Astrocyte of the cerebellum (primary cell): ENCODE measurements at places on chromosomes 1 and 21.

- DNase-seq, result no peak
Measured at GRCh38 chr1:209895709-209896108, 42.3 kb upstream of the SYT14 start.

DNA sequence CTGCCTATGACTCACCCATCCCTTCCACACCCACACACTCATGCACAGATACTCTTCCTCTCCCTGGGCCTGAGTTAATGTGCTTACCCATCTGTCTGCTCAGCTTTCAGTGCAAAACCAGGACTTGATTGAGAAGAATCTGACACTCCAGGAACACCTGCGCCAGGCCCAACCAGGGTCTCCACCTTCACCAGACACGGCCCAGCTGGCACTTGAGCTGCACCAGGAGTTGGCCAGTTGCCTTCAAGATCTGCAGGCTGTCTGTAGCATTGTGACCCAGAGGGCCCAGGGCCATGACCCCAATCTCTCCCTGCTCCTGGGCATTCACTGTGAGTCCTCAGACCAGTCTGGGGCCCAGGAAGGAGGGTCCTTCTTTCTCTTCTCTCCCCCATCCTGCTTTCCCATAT, 3.5 kb upstream of the SH3BGRL3 start:
- DNase-seq, result no peak

GRCh38 chr1:169105434-169106094, 926 bp upstream of the ATP1B1 start:
- no peak for DNase-seq

DNA sequence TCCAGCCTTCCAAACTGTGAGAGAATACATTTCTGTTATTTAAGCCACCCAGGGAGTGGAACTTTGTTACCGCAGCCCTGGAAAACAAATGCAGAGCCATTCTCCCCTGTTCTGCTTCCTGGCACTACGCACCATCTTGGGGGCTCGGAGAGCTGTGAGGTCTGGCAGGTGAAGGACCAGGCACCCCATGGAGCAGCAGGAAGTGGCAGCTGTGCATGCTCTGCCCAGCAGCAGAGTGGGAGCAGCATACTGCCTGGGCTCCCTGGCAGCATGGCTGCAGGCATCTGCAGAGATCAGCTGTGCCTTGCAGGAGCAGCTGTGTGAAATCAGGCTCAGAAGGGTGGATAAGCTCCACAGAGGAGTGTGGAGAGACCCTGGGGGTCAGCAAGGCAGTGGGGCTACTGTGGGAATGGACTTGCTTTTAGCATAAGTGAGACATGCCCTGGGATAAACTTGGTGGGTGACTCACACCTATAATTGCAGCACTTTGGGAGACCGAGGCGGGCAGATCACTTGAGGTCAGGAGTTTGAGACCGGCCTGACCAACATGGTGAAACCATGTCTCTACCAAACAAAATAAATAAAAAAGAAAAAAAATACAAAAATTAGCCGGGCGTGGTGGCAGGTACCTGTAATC, 17.7 kb upstream of the ZSCAN20 start:
- no peak for DNase-seq

GRCh38 chr1:23244256-23244761, 27.0 kb upstream of the HTR1D start:
- no peak for DNase-seq

GRCh38 chr1:20366056-20366462, 75.4 kb downstream of the VWA5B1 start:
- no peak for DNase-seq

DNA sequence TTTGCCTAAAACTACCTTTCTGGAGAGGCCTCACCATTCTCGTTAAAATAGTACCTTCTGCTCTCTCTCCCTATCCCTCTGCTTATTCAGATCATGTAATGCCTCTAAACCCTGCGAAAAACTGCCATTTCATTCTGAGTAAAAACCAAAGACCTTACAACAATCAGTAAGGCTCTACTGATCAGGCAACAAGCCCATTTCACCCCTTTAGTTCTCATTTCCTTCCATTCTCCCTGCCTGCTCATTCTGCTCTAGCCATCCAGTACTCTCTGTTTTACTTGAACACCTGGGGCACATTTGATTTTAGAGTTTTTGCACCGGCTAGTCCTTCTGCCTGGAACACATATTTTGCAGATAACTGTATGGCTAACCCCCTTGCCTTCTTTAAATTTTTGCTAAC, 187.8 kb downstream of the COQ8A start:
- DNase-seq, result no peak

- DNase-seq, result no peak
Measured at GRCh38 chr1:82540006-82540405, 739.3 kb downstream of the ADGRL2 start.
